ENCODE measurements at places on chromosomes 3 and 15.

DNA sequence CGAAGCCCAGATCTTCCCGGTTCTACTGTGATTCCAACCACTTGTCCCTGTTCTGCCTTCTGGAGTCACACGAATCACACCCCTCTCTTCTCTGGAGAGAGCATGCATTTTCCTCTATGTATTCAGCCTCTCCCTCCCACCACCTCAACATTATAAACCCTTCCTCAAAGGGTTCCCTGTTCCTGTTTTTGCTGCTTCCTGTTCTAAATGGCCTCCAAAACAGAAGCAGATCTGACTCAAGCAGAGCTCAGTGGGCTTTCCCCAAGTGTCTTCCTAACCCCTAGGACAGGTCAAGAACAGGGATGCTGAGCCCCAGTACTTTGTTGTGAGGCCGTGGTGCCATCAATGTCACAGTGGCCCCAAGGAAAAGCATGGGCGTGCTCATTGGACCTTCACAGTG, 75.7 kb upstream of the ARNT2 start:
- no peak for DNase-seq

DNA sequence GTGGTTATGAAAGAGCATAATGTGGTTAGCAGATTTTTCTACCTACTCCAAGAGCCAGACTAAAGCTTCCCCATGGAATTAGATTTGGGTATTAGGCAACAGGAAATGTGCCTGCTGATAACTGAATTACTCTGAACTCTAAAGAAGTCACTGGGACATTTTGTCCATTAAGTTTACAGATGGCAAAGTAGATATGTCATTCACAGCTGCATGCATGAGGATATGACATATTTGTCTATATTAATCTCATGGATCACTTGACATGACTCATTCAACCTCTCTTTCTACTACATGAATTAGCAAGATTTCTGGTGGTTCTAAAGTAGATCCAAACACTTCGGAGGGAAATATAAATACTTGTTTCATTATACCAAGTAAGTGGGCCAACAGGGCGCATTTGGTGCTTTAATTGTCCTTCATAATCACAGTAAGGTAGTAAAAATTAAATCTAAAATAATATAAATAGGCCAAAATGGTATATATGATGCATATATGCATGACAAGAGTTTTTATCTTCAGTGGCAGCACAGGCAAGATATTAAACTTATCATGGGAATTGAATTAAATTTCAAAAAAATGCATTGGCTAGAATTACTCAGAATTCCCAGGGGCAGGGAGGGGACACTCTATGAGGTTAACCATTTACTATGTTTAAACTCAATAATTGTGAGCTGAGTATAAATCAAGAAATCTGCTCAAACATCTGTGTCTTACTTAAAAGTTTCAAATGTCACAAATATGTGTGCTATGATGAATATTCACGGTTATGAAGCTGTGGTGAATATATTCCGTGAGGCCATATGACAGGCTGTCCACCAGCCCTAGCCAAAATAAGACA, 365.3 kb upstream of the KCNMB2 start:
- DNase-seq: no peak

- peak; percentile 65 for DNase-seq
These were observed 737 bp upstream of the ITPR1 start for GRCh38 chr3:4492208-4493013.

GRCh38 chr15:64749167-64749566, 26.2 kb downstream of the RBPMS2 start:
- no peak for DNase-seq

- DNase-seq: no peak
These were observed at the start of gene SI for GRCh38 chr3:165078293-165078692. SI (minus strand) TSS chr3:165078496; CDS start chr3:165076012, 2,484 bp downstream.

DNA sequence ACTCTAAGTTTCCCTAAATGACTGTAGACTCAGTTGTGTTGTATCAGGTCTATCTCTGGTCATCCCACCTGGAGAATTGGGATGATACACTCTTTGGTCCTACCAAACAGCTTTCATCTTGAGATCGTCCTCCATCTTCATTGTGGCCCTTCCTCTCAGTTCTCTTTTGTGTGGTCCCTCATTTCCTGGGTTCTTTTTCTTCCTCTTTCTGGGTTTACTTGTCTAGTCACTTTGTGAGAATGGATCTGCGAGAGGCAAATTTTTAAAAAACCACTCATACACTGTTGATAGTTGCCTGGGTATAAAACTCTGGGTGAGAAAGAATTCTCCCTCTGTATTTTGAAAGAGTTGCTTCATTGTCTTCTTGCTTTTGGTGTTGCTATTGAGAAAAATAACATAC, 6.0 kb upstream of the AMOTL2 start:
- no peak for DNase-seq

GRCh38 chr3:194990454-194991337, 280.3 kb downstream of the XXYLT1 start:
- DNase-seq: no peak

GRCh38 chr3:107468782-107469181, 54.0 kb upstream of the BBX start:
- DNase-seq: no peak

- DNase-seq: no peak
These were observed 14.8 kb upstream of the RAD51 start for GRCh38 chr15:40680151-40680550.

DNA sequence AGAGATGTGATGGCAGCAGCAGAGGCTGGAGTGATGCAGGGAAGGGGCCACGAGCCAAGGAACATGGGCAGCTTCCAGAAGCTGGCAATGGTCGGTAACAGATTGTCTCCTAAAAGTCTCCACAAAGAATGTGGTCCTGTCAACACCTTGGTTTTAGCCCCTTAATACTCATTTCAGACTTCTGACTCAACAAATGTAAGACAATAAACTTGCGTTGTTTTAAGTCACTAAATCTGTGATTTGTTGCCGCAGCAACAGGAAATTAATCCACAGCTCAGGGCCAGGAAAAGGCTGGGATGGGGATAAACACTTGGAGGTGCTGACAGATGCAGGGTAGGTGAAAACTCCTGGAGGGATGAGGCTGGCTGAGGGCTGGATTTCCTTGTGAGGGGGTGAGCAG, 69.9 kb downstream of the OXNAD1 start:
- DNase-seq: no peak

GRCh38 chr3:126135071-126135405, 45.3 kb downstream of the ALDH1L1 start:
- DNase-seq: no peak

DNA sequence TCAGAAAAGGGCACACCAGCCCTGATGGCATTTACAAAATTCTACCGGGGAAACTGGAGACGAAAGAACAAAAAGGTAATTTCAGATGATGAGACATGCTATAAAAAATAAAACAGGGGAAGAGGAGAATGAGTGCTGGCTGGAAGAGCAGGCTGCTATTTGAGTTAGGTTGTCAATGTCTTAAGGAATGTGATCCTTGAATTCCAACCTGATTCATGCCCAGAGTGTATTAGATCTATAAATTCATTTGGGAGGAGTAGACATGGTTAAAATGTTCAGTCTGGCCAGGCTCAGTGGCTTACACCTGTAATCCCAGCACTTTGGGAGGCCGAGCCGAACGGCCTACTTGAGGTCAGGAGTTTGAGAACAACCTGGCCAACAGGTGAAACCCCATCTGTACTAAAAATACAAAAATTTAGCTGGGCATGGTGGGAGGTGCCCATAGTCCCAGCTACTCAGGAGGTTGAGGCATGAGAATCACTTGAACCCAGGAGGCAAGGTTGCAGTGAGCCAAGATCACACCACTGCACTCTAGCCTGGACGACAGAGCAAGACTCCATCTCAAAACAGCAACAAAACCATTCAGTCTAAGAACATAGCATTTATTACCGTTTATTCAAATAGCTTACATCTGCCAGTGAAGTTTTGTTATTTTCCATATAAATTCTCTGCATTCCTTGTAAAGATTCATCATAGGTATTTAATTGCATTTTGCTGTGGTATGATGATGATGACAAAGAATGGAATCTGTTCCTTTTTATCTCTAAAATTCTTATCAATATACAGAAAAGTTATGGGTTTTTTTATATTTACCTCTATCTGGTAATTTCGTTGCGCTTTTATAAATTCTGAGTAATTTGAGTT, 126.7 kb upstream of the NR2E3 start:
- DNase-seq: peak; percentile 48

- DNase-seq: no peak
These were observed 269.8 kb downstream of the FEZF2 start for GRCh38 chr3:62103531-62103930.

DNA sequence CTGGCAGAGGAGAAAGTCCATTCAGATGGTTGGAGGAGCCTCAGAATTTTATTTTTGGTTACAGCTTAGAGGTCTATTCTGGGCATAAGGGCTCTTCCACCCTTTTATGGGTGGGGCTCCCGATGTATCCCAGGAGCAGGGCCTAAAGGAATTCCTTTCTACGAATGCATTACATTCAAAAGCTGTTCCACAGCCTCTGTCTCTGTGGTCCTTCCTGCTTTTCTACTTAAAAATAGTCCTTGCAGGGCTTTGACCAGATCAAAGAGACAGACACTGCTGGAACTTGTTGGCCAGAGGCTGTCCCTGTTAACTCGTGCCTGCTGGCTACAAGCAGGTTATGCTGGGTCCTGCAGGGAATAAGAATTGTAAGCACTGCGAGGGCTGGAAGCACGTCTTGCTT, 14.4 kb upstream of the NOX5 start:
- DNase-seq: no peak

- no peak for DNase-seq
These were observed 13.1 kb upstream of the ANP32A start for GRCh38 chr15:68833700-68834331.

DNA sequence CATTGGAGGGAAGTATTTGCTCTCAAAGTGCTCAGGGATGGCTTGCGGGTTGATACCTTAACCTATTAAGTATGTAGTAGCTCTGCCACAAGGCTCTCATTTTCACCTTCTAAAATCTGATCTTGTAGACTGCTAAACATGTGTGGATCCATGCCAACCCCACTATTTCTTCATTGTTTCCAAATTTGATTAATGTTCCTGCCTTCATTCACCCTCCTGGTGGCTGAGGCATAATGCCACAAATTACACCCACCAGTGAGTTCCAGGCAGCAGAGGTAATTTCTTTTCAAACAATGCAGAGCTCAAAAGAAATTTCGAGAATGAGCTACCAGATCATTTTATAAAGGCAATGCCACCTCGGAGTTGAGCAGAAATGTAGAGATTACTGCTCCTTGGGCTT, 71.0 kb downstream of the EDEM1 start:
- DNase-seq: no peak

DNA sequence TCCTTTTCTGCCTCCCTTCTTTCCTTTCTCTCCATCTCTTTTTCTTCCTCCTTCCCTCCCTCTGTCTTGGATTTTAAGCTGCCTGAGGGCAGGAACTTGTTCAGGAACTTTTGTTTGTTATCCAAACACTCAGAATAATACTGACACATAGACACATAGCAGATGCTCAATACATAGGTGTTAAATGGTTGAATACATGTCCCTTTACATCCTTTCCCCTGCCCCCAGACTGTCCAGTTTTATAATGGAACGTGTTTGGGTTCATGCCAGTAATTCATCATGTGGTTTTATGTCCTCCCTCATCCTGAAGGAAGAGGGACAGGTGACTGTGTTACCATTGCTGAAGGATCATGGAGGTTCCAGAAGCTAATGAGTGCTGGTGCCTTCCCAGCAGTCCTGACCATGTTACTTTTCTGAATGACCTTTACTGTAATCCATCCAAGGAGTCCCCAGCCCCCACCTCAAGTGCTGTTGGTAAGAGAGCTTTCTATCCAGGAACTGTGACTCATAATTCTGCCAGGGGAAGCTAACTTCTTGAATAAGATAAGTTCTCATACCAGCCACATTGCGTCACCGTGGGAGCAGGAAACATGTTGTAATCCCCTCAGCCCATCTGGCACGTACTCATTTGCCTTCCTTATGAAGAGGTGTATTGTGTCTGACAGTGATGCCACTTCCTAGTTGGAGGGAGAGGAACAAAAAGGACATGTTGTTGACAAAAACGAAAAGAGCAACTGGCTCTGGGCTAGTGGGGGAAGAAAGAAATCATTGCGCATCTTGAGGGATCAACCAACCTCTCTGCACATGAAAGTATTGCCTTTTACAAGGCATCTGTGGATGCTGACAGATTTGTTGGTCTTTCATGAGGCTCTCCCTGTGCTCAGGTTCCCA, 52.4 kb downstream of the IL1RAP start:
- peak; percentile 100 for DNase-seq

GRCh38 chr3:134651347-134652041, 672 bp upstream of the KY start:
- no peak for DNase-seq

DNA sequence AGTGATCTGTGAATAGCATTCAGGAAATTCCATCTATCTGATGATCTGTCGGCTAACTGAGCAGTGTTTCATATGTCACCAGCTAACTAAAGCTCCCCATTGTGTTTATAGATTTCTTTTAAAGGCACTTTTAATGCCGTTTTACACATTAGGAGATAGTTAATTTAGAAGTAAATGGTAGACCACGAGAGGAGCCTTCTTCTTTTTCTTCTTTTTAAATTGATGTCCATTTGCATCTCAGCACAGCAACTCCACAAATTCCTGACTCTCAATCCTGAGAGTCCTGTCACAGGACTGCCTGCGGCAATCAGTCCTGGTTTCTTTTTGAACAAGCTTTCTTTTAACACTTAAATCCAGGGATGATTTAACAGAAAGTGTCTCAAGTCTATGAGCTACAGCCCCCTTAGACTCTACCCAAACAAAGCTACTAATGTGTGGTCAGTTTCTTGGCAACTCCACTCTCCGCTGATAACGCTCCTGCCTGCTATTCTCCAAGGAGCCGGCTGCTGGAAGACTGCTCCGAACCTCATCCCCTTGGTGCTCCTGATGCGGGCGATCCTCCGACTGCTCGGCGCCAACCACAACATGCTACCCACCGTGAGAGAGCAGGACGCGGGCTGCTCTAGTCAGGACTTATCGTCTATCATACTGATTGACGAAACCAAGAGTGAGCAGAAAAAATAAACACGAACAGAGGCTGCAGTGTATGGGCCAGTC, 421.4 kb downstream of the MECOM start:
- DNase-seq: peak; percentile 78

DNA sequence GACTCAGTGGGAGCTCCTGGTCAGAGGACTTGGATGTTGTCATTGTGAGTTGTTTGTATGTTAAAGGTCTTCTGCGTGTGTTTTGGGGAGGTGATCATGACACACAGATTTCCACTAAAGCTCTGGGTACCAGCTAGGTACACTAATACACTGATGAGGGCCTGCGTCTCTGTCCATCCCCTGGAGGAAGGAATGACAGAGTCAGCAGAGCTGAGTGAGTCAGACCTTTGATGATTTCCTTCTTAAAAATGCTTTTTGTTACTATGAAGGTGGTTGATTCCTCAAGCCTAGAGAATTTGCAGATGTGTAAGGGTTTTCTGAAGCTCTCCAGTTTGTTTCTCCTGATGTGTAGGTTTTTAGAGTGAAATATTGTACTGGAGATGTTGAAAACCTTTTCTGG, 424.1 kb upstream of the TPM1 start:
- peak; percentile 51 for DNase-seq

DNA sequence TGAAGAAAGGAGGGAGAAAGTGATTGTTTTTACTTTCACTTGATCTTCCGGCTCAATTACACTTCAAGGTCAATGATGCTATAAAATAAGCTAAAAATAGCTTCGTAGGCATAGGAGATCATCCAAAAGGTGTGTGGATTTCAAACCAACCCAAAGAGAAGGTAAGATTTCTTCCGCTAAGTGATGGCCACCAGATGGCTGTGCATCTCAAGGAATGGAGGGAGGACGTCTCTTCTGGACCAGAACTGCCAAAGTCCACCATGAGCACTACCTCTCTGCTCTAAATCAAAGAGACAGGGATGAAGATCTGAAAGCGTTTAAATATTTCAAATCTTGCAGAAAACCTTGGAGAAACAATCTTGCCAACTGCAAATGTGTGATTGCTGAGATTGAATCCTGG, 199.1 kb upstream of the ZPLD1 start:
- peak; percentile 3 for DNase-seq

Measured in SW 1271 (cell line).